ENCODE measurements at places on chromosomes 11 and 22.

GRCh38 chr11:62427630-62428233, 8.9 kb downstream of the SCGB1A1 start:
- DNase-seq = no peak

DNA sequence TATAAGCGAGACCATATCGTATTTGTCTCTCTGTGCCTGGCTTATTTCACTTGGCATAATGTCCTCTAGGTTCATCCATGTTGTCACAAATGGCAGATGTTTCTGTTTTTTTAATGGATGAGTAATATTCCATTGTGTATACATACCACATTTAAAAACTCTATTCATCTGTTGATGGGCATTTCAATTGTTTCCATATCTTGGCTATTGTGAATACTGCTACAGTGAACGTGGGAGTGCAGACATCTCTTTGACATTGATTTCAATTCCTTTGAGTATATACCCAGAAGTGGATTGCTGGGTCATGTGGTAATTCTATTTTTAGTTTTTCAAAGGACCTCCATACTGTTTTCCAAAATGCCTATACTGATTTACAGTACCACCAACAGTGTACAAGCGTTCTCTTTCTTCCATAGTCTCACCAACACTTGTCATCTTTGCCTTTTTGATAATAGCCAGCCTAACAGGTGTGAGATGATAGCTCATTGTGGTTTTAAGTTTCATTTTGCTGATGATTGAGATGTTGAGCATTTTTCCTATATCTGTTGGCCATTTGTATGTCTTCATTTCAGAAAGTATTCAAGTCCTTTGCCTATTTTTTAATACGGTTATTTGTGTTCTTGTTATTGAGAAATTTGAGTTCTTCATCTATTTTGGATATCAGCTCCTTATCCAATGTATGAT, 194.7 kb upstream of the E2F8 start:
- no peak for DNase-seq

- no peak for DNase-seq
Observed at GRCh38 chr11:3094223-3094824, 37.1 kb upstream of the CARS1 start.

- no peak for DNase-seq
Observed at GRCh38 chr11:82261367-82261766, 472.3 kb downstream of the FAM181B start.

- DNase-seq = no peak
Observed at GRCh38 chr22:20738394-20739089, 35.4 kb upstream of the SERPIND1 start.

- no peak for DNase-seq
Observed at GRCh38 chr22:26779108-26779507, 121.7 kb downstream of the MIAT start.

All from stimulated activated CD8-positive, alpha-beta memory T cell treated with anti-CD3 and anti-CD28 coated beads, Interleukin-4, amount 100 ng/mL, for 1 hour (primary cell).